ENCODE measurements at places on chromosomes 4 and X.
A peak's percentile ranks its signal among the peaks of the same experiment; 100 is the strongest.

DNA sequence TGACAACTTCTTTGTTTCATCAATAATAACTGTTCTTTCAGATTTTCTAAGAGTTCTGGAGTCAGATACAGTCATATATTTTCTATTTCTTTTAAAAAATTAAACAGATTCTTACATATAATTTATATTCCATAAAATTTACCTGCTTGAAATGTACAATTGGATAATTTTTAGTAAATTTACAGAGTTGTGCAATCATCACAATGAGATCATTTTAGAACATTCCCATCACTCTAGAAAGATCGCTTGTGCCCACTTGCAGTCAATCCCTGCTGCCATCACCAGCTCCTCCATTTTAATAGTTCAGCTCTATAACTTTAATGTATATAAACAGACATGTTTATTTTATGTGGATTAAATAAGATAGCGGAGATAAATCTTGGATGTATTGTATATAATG lies 29.6 kb upstream of the PRSS48 start:
- DNase-seq: no peak

DNA sequence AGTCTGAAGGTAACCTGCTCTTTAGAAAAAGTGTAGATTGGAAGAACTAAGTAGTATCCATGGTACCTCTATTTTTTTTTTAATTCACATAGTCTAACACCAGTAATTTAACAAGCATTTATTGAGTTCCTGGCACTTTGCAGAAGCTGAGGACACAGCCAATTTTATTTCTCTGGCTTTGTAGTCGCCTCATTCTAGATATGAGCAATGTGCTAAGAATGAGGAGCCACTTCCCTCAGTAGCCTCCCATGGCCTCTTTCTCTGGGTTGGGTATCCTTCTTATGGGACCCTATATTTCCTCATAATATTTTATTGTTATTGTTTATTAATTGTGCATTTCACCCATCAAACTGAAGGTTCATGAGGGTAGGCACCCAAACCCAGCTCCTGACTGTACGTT lies 67.6 kb downstream of the ENPEP start:
- no peak for DNase-seq

DNA sequence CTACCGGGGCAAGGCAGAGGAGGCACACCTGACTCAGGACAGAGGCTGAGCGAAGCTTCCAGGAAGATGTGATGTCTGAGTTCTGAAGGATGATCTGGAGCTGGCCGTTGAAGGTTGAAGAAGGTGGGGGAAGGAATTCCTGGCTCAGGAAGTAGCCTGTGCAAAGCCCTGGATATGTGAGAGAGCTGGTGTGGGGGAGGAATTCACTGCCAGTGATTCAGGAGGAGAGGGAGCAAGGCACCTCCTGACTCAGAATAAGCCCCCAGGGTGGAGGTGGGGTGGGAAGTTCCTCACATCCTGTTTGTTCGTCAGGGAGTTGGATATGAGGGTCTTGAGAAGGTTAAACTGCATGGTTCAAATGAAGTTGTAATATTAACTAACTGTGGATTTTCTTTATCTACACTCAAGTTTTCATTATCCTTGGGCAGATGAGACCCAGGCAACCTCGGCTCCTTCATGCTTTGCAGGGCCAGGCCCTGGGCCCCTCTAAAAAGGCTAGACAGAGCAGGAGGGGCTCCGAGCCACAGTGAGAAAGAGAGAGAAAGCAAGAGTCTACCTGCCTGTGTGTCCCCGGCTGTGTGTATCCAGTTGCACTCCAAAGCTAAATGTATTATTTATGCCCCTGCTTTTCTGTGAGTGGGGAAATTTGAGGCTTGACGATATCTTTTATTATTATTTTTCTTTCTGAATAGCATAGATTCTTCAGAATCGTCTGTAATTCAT lies 7.1 kb downstream of the NHSL2 start:
- no peak for DNase-seq

GRCh38 chr4:81038636-81039350 lies 8.3 kb downstream of the BMP3 start:
- no peak for DNase-seq

- no peak for DNase-seq
Observed at GRCh38 chr4:20248155-20248558, 3.5 kb upstream of the SLIT2 start.

- no peak for DNase-seq
Observed at GRCh38 chr4:3276986-3277385, 15.8 kb upstream of the RGS12 start.

DNA sequence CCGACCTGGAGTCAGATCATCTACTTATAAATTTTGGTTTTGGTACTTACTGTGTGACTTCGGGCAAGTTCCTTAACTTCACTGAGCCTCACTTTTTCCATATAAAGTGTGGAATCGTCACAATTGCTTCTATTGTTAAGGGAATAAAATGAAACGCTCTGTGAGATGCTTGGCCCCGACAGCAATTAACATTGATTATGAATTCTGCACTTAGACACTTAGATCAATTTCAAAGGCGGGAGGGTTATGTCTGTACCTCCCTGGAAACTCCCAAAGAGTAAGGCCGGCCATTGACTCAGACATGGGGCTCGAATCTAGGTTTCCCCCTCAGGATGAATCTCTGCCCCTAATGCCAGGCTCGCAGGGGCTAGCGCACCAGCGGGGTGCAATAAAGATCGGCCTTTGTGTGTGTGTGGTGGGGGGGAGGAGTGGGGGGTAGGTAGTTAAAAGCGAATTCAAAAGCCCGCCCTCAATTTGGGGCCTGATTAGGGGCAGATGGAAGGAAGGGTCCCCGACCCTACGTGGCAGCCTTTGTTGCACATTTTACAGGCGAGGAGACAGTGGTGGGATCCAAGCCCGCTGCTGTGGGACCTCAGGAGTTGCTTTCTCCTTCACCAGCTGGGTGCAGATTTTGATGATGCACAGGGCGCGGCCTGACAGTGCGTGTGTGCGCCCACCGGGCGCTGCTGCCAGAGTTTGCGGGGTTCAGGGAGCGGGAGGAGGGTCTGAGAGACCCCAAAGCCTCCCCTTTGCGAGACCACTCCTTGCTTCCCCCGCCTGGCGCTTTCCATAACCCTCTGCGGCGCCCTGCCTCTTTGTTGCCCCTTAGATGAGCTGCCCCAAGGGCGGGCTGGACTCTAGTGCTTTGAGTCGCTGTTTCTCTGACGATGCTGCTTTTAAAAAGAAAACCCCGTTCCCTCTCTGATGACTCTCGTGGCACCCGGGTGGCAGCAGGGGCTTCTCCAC lies 9.6 kb downstream of the MSX1 start:
- no peak for DNase-seq

- DNase-seq: peak; percentile 96
Observed at GRCh38 chr4:674172-675035, at the start of the genes ATP5ME and MYL5. TSS of gene ATP5ME (minus strand) at chr4:674276. CDS start at chr4:674247, 29 bp downstream. TSS of gene MYL5 (plus strand) at chr4:674542. CDS start at chr4:678027, 3,485 bp downstream.

GRCh38 chr4:40848251-40848650 lies 98.5 kb downstream of the NSUN7 start:
- no peak for DNase-seq

GRCh38 chr4:2962614-2963174 lies 512 bp downstream of the NOP14 start:
- DNase-seq: no peak

- DNase-seq: no peak
Observed at GRCh38 chr4:72974694-72975487, 94.6 kb downstream of the COX18 start.

- no peak for DNase-seq
Observed at GRCh38 chr4:132383571-132384199, 765.4 kb upstream of the PCDH10 start.

- no peak for DNase-seq
Observed at GRCh38 chrX:110228453-110228852, 89.4 kb downstream of the AMMECR1 start.

- no peak for DNase-seq
Observed at GRCh38 chr4:183142571-183143550, 43.8 kb downstream of the WWC2 start.

DNA sequence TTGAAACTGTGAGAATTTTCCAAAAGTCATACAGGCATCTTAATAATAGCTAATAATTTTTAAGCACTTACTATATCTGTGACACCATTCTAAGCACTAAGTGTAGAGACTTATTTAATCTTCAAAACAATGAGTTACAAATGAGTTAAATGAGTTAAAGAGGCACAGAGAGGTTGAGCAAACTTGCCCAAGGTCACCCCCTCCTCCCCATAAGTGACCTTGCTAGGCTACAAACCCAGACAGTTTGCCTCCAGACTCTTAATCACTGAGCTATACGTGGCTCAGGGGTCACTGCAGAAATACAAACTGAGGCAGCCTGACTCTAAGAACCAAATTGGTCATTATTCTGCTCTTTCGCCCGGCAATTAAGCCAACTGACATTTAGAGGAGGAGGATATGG lies 15.5 kb downstream of the CTPS2 start:
- DNase-seq: no peak

GRCh38 chr4:11042760-11043159 lies 358.2 kb upstream of the CLNK start:
- no peak for DNase-seq

DNA sequence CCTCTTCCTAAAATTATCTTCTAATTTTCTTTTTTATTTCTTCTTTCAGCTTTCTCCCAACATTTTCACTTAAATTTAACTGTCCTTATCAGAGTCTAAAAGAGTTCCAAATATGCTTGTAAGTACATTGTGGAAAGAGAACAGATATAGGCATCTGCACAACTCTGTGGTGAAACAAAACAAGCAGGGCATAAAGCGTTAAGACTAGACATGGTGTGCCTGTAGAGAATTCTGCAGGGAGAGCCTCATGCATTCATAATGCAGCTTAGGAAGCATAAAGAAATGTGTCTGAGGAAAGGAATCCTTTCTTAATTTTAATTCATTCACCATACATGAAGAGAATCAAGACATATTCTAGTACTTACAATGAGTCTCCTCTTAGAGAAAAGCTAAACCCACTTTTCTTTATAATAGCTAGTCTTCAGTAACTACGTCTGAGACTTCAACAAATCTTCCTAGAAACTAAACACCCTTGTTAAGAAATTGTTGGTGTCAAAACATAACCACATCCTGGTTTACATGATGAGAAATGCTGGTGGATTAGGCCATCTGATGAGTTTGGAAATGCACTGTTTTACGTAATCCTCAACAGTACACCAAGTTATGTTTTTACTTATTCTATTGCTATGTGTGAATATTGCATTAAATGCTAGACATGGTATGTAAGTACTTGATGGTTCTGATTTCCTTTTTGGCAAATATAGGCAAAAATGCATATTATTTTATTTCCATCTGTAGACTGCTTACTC lies 307.8 kb upstream of the GIMD1 start:
- DNase-seq: no peak

GRCh38 chr4:100982345-100982744 lies 365.0 kb downstream of the PPP3CA start:
- DNase-seq: no peak

- DNase-seq: no peak
Observed at GRCh38 chr4:98659106-98659592, 738 bp upstream of the TSPAN5 start.

DNA sequence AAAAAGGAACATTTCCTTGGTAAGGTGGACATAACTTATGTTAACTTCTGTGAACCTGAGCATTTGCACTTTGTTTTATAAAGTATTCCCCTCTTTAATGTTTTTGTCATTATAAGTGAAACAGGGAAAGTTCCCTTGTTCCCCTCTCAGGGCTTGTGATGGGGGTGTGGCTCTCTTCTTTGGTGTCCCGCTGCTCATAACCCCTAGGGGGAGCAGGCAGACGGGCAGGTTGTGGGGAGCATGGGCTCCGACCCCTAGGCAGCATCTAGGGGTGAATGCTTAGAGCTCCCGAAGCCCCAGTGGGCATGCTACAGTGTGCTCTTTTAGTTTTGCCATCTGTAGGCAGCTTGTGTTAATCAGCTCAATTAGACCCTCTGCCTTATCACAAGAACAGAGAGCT lies 200.4 kb downstream of the DACH2 start:
- DNase-seq: no peak

DNA sequence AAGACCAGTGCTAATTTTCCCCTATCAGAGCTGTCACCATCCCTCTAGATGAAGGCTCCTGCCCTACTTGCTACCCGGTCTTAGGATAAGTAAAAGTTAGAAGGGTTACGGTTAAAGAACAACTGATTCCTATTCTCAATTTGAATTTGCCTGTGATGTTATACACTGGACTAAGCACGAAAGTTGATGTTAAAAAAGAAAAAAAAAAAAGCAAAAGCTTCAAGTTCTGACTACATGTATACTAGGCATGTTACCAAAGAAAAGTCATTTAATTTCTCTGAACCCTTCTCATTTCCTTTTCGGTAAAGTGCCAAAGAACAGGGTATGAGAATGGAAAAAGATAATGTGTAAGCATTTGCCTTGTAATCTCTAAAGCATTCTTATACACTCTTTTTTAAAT lies 1.4 kb upstream of the PPID start:
- no peak for DNase-seq

DNA sequence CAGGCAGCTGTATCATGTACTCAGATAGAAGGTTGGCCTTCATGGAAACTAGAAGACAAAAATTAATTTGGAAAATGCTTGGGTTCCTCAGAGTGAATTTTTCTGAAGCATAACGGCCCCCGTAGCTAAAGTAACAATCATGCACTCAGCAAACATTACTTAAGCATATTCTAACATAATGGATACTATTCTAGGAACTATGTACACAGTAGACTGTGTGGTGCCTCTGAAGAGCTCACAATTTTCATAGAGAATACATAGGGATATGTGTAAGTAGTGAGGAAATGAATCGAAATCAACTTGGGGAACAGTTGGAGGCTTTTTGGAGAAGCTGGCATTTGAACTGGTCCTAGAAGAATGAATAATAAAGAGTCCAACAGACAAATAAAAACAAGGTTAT lies 1045.0 kb downstream of the GLUD2 start:
- DNase-seq: no peak

DNA sequence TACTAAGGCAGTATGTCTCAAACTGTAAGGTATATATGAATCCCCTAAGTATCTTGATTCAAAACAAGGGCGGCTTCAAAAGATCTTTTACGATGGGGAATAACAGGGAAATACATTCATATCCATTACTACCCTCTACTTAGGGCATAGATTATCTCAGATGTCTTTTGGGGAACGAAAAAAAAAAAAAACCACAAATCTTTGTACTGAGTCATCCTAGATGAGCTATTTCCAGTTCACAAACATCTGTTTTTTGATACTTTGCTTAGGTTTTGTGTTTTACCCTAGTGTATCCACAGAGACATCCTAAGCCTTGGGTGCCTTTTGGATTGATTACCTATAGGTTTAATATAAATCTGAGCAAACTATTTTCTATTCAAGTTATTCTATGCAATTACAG lies 457.2 kb downstream of the NLGN4X start:
- no peak for DNase-seq

DNA sequence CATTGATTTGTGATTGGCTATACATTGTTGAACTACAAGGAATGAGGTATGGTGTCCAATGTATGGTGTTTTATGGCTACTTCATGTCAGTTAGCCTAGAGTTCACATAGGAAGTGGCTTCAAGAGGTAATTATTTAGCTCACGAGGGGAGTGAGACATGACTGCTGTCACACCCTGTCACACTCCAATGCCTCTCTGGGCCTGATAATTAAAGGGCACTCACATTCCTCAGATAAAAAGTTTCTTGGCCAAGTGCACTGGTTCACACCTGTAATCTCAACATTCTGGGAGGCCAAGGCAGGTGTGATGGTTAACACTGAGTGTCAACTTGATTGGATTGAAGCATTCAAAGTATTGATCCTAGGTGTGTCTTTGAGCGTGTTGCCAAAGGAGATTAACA lies 65.0 kb upstream of the DDX60 start:
- no peak for DNase-seq
